Fibroblast of lung (primary cell): ENCODE measurements at places on chromosomes 7 and 10. TPM values are rescaled to one million over a fixed set of nuclear protein-coding genes. Genes with fewer than 3 reads are reported as not detected.

DNA sequence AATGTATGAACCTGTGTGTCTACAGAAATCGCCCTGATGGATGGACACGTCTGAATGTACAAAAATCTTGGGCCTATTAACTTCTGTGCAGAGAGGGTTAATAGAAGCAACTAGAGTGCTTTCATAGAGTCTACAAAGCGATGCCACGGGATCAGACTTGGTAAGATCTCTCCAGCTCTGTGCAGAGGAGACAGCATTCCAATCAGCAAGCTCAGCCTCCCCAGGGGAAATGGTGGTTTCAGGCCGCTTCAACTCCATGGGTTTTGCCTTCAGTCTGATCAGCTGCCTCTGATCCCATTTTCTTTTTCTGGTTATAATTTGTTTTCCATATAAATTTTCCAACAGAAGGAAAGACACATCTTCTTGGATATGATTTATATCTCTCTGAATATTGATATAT, 35.1 kb upstream of the COBL start:
- DNase-seq = peak; percentile 7

- DNase-seq = no peak
Observed at GRCh38 chr10:66684581-66684980, 241.3 kb upstream of the LRRTM3 start.

GRCh38 chr10:71623986-71624291, 95.6 kb downstream of the C10orf105 start:
- DNase-seq = no peak

- DNase-seq = no peak
Observed at GRCh38 chr10:121112579-121113384, 261.6 kb downstream of the WDR11 start.

- DNase-seq = no peak
Observed at GRCh38 chr10:5604961-5605360, 61.4 kb downstream of the ASB13 start.

GRCh38 chr7:18505870-18506460, 10.4 kb downstream of the HDAC9 start:
- DNase-seq = peak; percentile 76

DNA sequence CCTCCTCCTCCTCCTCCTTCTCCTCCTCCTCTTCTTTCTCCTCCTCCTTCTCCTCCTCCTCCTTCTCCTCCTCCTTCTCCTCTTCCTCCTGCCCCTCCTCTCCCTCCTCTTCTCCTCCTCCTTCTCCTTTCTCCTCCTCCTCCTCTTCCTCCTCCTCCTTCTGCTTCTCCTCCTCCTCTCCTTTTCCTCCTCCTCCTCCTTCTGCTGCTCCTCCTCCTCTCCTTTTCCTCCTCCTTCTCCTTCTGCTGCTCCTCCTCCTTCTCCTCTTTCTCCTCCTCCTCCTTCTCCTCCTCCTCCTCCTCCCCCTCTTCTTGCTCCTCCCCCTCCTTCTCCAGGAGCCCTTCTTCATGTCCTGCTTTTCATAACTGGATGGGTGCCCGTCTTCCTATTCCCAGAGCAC, 12.2 kb downstream of the PLXNA4 start:
- no peak for DNase-seq

- DNase-seq = peak; percentile 76
Observed at GRCh38 chr7:130998993-130999602, 265.1 kb upstream of the KLF14 start.

GRCh38 chr7:117871401-117871777, 1.9 kb downstream of the CTTNBP2 start:
- no peak for DNase-seq

DNA sequence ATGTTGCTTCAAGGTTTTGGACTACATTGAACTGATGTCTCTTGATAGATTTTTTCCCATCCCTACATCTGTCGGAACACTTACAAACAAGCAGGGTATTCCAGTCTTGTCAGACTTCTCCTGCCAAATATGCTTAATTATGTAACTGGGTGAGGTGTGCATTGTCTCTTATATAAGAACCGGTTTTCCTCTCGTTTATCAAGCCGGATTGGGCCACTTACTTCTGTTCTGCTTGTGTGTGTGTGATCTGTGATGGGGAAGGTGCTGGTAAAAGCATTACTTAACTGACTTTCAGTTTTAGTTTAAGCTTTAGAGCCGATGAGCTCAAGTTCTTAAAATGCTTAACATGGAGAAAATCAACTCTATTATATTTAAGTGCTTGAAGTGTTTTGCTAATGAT, 57.9 kb downstream of the OTUD1 start:
- DNase-seq = no peak

- no peak for DNase-seq
Observed at GRCh38 chr10:10055656-10056442, 961.8 kb upstream of the CELF2 start.

- no peak for DNase-seq
Observed at GRCh38 chr7:78576236-78576635, 777.7 kb downstream of the PHTF2 start.

DNA sequence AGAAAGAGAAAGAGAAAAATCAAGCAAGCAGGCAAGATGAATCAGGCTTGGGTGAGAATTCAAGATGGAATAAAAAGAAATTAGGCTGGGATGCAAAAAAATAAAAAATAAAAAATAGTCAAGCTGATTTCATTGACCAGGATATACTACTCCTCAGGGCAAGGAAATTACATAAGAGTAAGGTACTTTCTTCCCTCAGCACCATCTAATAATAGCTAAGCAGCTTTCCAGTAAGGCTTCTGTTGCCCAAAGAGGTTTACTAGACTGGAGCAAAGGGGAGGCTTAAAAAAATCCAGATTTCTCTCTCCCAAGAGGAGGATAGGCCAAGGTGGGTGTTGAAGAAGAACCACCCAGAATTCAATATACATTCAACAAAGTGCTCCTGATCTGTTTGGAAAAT, 93.6 kb downstream of the NEURL1 start:
- DNase-seq = no peak

DNA sequence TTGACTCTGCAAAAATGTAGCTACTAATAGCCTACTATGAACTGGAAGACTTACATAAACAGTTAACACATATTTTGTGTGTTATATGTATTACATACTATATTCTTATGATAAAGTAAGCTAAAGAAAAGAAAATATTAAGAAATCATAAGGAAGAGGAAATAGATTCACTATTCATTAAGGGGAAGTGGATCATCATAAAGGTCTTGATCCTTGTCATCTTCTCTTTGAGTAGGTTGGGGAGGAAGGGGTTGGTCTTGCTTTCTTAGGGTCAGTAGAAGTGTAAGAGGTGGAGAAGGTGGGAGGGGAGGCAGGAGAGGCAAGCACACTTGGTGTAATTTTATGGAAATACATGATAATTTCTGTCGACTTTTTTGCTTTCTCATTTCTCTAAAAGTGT, 81.3 kb downstream of the NAMPT start:
- DNase-seq = no peak

DNA sequence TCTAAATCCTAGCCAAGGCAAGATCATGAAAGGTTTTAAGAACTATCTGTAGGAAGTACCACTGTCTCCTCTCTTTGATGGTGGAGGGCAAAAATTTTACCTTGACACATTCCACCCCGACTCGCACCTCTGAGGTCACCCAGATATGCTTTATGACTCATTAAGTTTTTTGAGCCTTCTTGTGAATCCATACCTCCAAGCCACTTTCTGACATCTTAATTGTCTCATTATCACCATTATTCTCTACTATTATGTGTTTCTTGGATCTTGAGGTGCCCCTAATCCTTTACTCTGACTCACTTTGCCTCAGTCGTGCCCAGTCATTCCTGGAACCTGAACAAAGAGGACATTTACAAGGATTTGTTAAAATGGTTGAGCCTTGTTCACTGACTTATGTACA, 146.6 kb downstream of the RAPGEF5 start:
- DNase-seq = peak; percentile 6

DNA sequence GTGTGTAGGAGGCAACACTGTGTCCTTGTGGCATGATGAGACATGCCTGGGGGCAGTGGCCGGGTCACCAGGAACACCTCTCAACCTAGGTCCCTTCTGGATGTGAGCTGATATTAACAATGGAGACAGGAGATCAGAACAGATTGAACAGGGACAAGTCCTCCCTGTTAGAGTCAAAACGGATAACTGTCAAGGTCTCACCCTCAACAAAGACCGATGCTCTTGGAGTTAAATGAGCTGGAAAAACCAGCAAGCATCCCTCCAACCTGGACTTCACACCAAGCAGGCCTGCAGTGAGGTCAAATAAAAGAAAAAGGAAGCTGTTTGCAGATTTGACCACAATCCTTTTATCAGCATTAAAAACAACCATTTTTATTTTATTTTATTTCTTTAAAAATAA, 49.0 kb downstream of the SLIT1 start:
- no peak for DNase-seq

DNA sequence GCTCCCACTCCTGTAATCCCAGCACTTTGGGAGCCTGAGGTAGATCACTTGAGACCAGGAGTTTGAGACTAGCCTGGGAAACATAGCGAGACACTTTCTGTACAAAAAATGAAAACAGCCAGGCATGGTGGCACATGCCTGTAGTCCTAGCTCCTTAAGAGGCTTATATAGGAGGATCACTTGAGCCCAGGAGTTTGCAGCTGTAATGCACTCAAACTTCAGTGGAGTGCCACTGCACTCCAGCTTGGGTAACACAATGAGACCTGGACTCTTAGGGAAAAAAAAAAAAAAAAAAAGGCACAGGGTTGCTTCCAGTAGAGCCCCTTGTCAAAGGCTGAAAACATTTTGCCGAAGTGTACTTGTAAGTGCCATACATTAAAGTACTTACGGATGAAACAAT, 195.3 kb downstream of the PHTF2 start:
- DNase-seq = no peak

The LIPF gene
- total RNA-seq = not detected in 2 replicates

The RASSF4 gene
- total RNA-seq = 5.4 and 11.4 TPM in 2 replicates

The LRIT1 gene
- total RNA-seq = not detected in 2 replicates

The MACC1 gene
- total RNA-seq = 0.26 and 0.33 TPM in 2 replicates

The CCL24 gene
- not detected in 2 replicates for total RNA-seq

The CALML5 gene
- total RNA-seq = not detected in 2 replicates

The EPHB4 gene
- total RNA-seq = 75.8 and 98.8 TPM in 2 replicates

The TRIP6 gene
- 61.9 and 96.1 TPM in 2 replicates for total RNA-seq
